NCI-H1092 (cell line): ENCODE measurements at places on chromosomes 16 and 17.

DNA sequence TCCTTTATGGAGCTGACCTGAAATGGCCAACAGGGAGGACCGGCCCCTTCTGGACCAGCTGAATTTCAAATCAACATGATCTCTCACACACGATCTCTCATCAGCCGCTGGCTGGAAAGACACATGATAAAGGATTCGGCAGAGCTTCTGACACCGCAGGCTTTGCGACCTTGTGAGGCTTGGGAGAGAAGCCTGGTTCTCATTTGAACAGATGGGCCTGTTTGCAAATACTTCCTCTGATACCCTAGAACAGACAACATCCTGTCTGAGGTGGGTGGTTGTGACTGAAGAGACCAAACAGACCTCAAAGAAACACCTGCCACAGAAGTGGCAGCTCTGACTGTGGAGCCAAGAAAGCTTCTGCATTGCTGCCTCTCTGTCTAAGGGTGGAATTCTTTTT lies 77.9 kb upstream of the SDK2 start:
- DNase-seq, result peak; percentile 73

- DNase-seq, result no peak
Measured at GRCh38 chr16:78105517-78105916, 6.1 kb downstream of the WWOX start.

GRCh38 chr16:17358355-17358754 lies 112.4 kb downstream of the XYLT1 start:
- DNase-seq, result no peak

DNA sequence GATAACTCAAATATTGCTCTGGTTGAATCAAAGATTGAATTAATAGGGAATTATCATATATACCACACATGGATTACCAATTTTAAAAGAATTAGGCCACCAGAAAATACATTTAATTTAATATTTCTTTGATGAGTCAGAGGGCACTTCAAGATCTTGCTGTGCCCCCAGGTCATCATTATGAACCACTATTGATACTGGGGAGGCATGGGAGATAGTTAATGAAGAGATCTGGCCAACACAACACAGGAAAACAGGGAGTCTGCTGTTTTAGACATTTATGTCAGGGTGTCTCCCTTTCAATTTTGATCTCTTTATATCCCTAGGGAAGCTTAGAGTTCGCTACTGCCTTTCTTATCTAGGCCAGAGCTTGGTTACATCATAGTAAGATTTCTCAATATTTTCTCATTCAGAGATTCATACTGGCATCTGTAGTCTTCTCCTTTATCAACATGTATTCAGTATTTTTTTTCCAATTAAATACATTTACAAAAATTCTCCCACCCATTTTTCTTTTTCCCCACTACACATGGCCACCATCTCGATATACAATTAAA lies 158.3 kb upstream of the ZFHX3 start:
- no peak for DNase-seq

GRCh38 chr16:52271088-52271750 lies 275.7 kb downstream of the TOX3 start:
- DNase-seq, result peak; percentile 14

- no peak for DNase-seq
Measured at GRCh38 chr16:85047867-85048455, 20.4 kb downstream of the KIAA0513 start.

- no peak for DNase-seq
Measured at GRCh38 chr17:36576793-36577192, 14.9 kb upstream of the DHRS11 start.

DNA sequence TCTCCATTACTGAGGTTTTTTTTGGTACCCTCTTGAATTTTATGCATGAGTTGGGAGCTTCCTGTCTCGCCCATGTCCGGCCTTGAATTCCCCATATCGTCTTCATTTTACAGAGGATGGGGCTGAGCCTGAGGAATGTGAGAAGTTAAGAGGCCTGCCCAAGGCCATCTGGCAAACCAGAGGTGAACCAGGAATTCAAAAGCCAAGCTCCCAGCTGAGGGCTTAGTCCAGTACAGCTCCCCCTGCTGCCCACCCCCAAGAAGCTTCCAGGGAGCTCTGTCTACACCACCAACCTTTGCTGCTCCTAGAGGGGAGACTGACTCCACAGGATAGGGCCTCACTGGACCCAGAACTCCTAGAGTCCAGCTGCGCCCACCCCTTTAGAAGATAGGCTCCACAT lies 20.7 kb upstream of the C16orf78 start:
- no peak for DNase-seq

- no peak for DNase-seq
Measured at GRCh38 chr16:56753410-56753809, 23.5 kb downstream of the NUP93 start.

DNA sequence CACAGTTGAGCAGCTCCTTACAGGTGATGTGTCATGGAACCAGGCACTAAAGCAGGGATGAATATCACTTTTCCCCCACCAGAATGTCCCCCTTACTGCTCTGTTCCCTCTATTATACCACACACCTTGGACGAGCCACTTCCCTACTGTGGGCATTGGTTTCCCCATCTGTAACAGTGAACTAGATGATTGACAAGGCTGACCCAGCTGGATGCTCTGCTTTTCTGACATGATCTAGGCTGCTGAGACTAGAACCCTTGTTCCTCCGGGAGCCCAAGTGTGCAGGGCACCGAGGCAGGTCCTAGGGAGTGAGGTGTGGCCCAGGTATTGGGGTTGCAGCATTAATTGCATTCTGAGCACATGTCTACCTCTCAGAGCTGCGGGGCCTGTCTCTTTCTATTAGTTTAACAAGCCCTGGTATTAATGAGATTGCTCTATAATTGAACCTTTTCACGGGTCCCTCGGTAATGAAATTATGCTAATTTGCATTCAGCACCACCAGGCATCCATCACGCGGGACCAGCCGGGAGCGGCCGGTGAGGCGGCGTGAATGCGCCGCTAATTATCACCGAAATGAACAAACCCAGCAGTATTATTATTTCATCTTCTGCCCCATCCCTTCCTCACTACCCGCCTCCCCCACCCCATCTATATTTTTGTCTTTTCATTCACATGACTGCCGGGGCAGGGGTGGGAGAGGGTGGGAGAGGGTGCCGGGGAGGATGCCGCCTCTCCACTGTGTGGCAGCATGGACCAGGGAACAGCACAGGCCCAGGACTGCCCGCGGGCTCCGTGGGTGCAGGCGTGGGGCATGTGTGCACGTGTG lies 121.1 kb downstream of the CYLD start:
- DNase-seq, result no peak

GRCh38 chr16:24689128-24689527 lies 40.3 kb upstream of the TNRC6A start:
- no peak for DNase-seq

GRCh38 chr16:12723681-12724080 lies 80.0 kb downstream of the CPPED1 start:
- no peak for DNase-seq

GRCh38 chr16:29815032-29815721 lies 775 bp upstream of the PAGR1 start:
- DNase-seq, result peak; percentile 78

DNA sequence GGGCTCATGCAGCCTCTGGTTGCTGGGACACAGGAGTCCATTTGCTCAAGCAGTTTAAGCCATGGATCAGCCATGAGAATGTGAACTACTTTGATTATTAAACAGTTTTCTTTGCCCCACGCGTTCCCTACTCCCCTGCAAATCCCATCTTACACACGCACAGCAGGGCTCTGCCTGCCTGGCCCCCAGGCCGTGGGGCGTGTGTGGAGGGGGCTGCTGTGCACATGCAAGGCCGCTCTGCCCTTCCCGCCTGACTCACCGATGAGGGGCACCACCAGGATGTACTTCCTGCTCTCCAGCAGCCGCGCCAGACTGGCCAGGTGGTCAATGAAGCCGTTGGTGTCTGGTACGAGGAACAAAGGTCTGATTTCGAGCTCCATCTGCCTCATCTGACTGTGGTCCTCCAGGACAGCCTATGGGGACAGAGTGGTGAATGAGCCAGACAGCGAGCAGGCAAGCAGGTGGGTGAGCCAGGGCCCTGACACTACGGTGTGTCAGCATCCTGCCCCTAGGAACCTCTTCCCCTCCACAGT lies 13.7 kb downstream of the HIC1 start:
- DNase-seq, result no peak

DNA sequence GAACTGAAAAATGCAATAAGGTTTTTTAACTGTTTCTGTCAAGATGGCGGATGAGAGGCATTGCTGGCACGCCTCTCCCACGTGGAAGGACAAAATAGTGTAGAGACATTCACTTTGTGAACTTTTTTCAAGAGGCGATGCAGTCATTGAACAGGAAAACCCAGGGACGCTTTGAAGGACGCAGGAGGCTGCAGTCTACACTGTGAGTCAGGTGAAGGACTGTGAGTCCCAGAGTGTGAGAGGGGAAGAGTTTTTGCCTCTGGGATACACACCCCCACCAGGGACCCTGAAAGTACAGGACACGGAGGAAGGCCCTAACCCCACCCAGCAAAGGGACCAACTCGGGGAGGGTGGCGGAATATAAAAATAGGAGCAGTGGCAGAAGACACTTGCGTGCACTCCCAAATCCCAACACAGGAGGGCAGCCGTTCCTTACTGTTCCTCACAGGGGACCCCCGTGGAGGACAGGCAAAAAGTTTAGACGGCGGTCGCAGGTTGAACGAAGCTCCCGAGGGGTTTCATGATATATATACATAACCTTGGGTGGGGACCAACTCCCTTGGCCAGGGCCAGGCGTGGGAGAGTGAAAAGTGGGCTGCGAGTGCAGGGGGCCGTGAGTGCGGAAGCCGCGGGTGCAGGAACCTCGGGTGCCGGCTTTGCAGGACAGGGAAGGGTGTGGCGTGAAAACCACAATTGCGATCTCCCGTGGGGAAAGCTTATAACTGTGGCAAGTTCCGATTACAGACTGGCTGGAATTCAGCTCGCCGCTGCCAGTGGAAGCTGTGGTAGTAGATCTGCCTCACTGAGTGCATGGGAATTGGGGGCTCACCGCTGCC lies 82.0 kb upstream of the ALOX12 start:
- peak; percentile 16 for DNase-seq

DNA sequence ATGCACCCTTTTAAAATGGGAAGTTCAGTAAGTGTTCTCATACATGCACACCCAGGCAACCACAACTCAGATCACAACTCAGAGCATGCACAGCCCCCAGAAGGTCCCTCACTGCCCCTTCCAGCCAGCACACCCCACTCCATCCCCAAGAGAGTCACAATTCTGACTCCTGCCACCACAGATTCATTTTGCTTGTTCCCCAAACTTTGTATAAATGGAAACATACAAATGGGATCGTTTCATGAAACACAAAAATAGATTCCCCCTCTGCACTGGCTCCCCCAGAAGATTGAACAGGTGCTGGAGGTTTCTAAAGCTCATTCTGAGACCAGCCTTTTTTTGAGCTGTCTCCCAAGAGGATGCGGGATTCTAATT lies 3.3 kb upstream of the TNFRSF13B start:
- no peak for DNase-seq

DNA sequence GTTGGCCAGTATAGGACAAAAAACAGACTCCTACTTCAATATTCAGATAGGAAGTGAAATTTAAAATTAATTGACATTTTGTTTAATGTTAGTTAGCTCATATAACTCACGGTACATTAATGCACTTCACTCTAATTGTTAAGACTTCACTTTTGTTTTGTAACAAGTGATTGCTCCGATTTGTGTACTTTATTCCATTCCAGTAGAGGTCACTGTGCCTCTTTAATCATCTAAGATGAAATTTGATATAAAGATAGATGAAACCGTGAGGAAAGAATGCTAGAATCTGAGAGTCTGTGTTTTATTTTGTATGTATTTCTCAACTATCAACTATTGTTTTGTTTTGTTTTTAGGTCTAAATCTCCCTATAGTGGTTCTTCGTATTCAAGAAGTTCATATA lies 29.0 kb downstream of the RBBP6 start:
- DNase-seq, result no peak

- DNase-seq, result no peak
Measured at GRCh38 chr17:1648173-1648962, 1.3 kb downstream of the RILP start.

DNA sequence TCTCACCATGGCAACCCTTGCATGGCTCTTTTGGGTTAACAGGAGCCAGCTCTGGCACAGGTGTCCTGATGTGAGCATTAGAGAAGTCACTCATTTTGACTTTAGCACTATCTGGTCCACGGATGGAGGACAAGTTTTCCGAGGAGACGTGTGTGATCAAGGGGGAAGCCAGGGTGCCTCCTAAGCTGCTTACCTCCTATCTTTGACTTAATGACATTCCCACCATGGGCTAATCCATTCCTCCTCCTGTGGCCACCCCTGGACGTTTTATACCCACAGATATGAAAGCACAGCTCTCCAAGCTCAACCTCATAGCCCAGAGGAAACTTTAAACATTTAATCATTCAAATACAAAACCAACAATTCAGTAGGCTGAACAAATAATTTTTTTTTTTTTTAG lies 18.8 kb downstream of the MPP2 start:
- no peak for DNase-seq

DNA sequence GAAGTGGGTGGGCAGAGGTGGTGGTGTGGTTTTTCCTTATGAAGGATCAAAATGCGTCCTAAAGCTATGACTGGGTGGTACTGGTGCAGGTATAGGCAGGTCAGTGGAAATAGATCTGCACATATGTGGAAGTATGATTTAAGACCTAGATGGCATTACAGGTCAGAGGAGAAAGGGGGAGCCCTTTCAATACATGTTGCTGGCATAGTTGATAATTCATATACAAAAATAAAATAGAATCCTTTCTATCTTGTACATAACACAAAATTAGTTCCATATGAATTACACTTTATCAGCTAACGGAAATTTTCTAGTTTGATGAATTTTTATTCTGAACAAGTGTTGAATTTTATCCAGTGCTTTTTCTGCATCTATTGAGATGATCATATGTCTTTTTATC lies 20.8 kb upstream of the PIK3R5 start:
- no peak for DNase-seq

DNA sequence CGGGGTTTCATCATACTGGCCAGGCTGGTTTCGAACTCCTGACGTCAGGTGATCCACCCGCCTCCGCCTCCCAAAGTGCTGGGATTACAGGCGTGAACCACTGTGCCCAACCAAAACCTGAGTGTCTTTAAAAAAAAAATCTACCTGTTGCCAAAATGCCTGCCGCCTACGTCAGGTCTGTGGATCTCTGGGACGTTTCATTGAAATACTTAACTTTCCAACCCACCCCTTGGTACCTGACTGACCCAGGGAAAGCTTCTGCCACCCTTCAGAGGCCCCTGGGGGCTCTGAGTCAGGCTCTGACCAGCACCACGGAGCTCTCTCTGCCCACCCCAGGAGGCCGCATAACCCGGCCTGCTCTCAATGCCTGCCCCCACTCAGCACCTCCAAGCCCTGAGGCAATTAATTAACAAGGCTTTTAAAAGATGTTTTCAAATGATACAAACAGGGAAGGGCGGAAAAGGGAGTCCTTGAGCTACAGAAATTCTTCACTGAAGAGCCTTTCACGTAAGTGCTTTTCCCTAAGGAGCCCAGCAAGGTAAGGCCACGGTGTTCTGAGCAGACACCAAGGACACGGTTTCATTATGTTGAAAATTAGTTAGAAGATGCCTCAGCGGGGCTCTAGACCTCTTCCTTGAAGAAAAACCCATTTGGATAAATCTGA lies 29.3 kb upstream of the GSG1L start:
- no peak for DNase-seq
